ENCODE measurements at places on chromosomes 7 and 10.

- no peak for DNase-seq
- H3K27me3 ChIP-seq: peaks cover 9% of the 10 kb centered on the region
- no peak overlapping the region for H3K4me3 ChIP-seq
- H3K27ac ChIP-seq: no peak overlapping the region
- H3K36me3 ChIP-seq: peaks cover 18% of the 10 kb centered on the region
- no peaks in the 10 kb centered on the region for H3K4me1 ChIP-seq
Measured at GRCh38 chr10:76257816-76258215, 826.4 kb downstream of the LRMDA start.

DNA sequence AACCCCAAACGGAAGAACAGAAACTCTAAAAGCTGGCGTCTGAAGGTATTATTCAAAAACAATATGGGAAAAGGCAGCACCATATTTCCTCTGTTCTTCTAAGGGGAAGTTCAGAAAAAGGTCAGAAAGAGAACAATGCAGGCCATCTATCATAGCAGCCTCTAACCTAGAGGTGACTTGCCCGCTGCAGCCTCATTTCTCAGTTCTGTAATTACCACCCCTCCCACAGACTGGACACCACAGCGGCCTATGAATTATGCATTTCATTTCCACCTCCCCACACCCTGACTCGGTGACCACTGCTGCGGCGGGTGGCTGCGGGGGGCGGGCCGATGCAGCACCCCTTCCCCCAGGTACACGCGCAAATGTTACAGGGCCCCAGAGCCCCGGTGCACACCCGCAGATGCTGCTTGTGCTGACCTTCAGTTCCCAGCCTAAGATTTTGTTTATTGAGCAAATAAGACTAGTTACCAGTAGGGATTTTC, 125.5 kb downstream of the CLEC2L start:
- no peak overlapping the region for H3K27ac ChIP-seq
- H3K27me3 ChIP-seq: no peaks in the 10 kb centered on the region
- H3K4me1 ChIP-seq: peaks cover 42% of the 10 kb centered on the region
- DNase-seq: no peak

- peak; percentile 25 for DNase-seq
- no peaks in the 10 kb centered on the region for H3K27me3 ChIP-seq
- no peak overlapping the region for H3K4me3 ChIP-seq
- H3K27ac ChIP-seq: peak overlapping the region; percentile 84
- H3K36me3 ChIP-seq: no peaks in the 10 kb centered on the region
Measured at GRCh38 chr10:13717936-13718772, 131.4 kb downstream of the PRPF18 start.

GRCh38 chr10:87794285-87794684, 23.7 kb downstream of the ATAD1 start:
- no peak for DNase-seq
- peaks cover 25% of the 10 kb centered on the region for H3K4me1 ChIP-seq
- 0 out of 2 replicates have a peak overlapping the region, but pooled peaks have one; percentile 48 for H3K27ac ChIP-seq
- no peak overlapping the region for H3K4me3 ChIP-seq
- H3K36me3 ChIP-seq: peaks cover 41% of the 10 kb centered on the region

- DNase-seq: no peak
- peak overlapping the region; percentile 62 for H3K27ac ChIP-seq
- no peaks in the 10 kb centered on the region for H3K36me3 ChIP-seq
Measured at GRCh38 chr7:133770863-133771492, 356.2 kb upstream of the LRGUK start.

DNA sequence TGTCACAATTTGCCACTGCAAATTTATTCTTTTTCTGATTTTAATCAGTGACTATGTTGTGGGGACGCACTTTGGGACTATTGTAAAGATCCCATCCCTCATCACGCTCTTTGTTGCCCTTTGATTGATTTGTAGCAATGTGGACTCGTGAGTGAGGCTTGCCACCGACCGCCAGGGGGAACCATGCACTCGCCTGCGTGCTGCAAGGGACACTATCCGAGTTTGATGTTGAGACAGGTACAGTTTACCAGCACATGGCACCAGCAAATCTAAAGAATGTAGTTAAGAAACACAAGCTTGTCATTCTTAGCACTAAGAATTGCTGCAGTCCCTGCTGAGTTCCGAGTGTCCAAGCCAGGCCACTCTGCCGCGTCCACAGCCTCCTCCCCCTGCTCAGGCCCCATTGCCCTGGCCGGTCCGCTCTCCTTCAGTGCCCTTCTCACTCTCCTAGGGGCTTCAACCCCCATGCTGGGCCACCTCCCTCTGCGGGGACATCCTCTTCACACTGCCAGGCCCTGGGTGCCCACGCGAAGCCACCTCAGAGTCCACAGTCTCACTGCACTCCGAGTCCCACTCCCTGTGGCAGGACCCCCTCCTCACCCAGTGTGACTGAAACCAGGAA, 2.0 kb upstream of the SFTPA2 start:
- H3K27ac ChIP-seq: no peak overlapping the region
- peak; percentile 74 for DNase-seq
- H3K4me3 ChIP-seq: peak overlapping the region; percentile 50
- peaks cover 6% of the 10 kb centered on the region for H3K4me1 ChIP-seq
- peaks cover 10% of the 10 kb centered on the region for H3K27me3 ChIP-seq

DNA sequence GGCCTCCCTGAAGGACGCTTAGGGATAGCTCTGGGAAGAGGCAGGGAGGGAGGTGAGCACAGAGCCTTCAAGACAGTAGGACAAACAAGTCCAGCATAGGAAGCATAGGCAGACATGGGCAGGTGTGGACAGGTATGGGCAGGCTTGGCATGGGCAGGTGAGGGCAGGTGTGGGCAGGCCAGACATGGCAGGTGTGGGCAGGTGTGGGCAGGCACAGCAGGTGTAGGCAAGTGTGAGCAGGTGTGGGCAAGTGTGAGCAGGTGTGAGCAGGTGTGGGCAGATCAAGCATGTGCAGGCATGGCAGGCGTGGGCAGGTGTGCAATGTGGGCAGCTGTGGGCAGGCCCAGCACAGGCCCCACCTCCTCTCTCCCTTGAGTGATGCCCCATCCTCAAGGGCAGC, 148.8 kb upstream of the ZMIZ1 start:
- peaks cover 61% of the 10 kb centered on the region for H3K4me1 ChIP-seq
- H3K27ac ChIP-seq: no peak overlapping the region
- no peak overlapping the region for H3K4me3 ChIP-seq
- H3K27me3 ChIP-seq: peaks cover 4% of the 10 kb centered on the region

DNA sequence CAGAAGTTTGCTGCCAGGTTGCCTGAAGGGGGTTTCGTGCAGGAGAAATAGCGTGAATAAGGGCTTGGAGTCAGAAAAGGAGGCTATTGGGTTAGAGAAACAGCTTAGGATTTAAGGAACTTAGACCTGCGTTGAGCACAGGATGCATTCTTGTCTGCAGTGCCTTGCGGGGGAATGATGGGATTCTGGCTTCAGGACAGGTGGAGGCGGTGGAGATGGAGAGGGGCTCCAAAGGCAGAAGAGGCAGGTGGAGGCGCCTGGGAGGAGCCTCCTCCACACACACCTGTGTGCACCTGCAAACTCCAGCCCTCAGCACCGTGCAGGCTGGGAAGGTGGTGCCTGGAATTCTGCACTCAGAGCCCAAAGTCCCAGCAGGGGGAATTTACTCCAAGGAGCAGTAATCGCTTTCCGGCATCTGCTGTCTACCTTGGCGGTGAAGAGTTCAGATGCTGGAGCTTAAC, 1.8 kb downstream of the CLIP2 start:
- DNase-seq: peak; percentile 32
- H3K4me3 ChIP-seq: peak overlapping the region; percentile 70
- peaks cover 5% of the 10 kb centered on the region for H3K27me3 ChIP-seq
- H3K36me3 ChIP-seq: peaks cover 7% of the 10 kb centered on the region
- H3K27ac ChIP-seq: no peak overlapping the region
- peaks cover 61% of the 10 kb centered on the region for H3K4me1 ChIP-seq

DNA sequence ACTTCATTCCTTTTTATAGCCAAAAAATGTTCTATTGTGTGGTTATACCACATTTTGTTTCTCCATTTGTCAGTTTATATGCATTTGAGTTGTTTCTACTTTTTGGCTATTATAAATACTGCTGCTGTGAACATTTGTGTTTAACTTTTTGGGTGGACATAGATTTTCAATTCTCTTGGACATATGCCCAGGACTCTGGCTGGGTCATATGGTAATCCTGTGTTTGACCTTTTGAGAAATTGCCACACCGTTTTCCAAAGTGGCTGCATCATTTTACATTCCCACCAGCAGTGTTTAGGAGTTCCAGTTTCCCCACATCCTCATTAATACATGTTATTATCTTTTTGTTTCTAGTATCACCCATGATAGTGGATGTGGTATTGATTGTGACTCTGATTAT, 39.4 kb downstream of the CSGALNACT2 start:
- no peaks in the 10 kb centered on the region for H3K27me3 ChIP-seq
- peaks cover 3% of the 10 kb centered on the region for H3K4me1 ChIP-seq
- DNase-seq: no peak
- H3K27ac ChIP-seq: no peak overlapping the region
- no peak overlapping the region for H3K4me3 ChIP-seq

GRCh38 chr7:102849538-102849937, 63.3 kb upstream of the LRRC17 start:
- H3K36me3 ChIP-seq: no peaks in the 10 kb centered on the region
- no peak overlapping the region for H3K4me3 ChIP-seq
- no peaks in the 10 kb centered on the region for H3K27me3 ChIP-seq
- no peaks in the 10 kb centered on the region for H3K4me1 ChIP-seq
- DNase-seq: no peak

- H3K4me3 ChIP-seq: no peak overlapping the region
- H3K4me1 ChIP-seq: peaks cover 29% of the 10 kb centered on the region
- H3K36me3 ChIP-seq: peaks cover 15% of the 10 kb centered on the region
- H3K27me3 ChIP-seq: no peaks in the 10 kb centered on the region
- H3K27ac ChIP-seq: no peak overlapping the region
- DNase-seq: no peak
Measured at GRCh38 chr7:52447581-52448180, 587.8 kb upstream of the POM121L12 start.

GRCh38 chr7:2083362-2083761, 149.4 kb downstream of the MAD1L1 start:
- peak overlapping the region; percentile 49 for H3K27ac ChIP-seq
- no peak for DNase-seq
- H3K4me1 ChIP-seq: peaks cover 6% of the 10 kb centered on the region
- H3K4me3 ChIP-seq: no peak overlapping the region

DNA sequence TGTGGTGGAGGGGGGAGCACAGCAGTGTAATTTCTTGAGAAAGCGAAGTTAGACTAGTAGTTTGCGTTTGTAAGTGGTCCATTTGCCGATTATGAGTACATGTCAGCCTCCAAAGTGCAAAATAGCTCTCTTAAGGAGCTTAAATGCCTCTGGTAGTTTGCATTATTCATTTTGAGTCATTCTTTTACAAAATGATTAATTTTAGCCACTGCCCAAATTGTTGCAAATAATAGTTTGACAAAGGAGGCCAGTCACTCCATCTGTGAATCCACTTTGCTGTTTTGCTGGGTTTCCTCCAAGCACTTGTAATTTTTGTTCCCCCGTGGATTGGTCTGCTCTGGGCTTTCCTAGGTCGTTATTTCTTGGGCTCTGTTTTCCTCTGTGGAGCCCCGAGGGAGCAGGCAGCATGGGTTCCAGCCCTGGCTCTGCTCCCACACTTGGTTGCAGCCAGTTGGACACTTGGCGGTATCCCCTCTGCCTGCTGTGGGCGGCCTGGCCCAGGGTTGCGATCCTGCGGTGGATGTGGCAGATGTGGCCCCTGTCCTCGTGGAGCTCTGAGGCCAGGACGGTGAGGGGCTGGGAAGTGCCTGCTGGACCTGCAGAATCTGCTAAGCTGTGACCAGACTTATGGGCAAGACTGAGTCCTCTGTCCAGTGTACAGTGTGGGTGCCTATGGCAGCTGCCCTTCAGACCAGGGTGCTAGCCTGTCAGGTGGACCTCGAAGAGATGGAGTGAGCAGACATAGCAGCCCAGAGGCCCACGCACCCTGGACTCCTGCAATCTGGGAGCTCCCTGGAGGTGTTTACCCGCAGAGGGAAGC, 129.1 kb upstream of the BTBD16 start:
- H3K36me3 ChIP-seq: peaks cover 21% of the 10 kb centered on the region
- H3K27me3 ChIP-seq: no peaks in the 10 kb centered on the region
- no peak overlapping the region for H3K4me3 ChIP-seq
- DNase-seq: no peak
- no peak overlapping the region for H3K27ac ChIP-seq
- peaks cover 13% of the 10 kb centered on the region for H3K4me1 ChIP-seq

DNA sequence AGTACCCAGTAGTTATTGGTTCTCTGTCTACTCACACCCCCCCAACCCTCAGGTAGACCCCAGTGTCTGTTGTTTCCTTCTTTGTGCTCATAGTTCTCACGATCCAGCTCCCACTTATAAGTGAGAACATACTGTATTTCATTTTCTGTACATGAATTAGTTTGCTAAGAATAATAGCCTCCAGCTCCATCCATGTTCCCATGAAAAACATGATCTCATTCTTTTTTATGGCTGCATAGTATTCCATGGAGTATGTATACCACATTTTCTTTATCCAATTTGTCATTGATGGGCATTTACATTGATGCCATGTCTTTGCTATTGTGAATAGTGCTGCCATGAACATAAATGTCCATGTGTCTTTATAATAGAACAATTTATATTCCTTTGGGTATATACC, 2.6 kb upstream of the FRMPD2 start:
- H3K4me1 ChIP-seq: peaks cover 9% of the 10 kb centered on the region
- H3K36me3 ChIP-seq: peaks cover 11% of the 10 kb centered on the region
- no peak overlapping the region for H3K4me3 ChIP-seq
- H3K27me3 ChIP-seq: no peaks in the 10 kb centered on the region
- no peak for DNase-seq
- no peak overlapping the region for H3K27ac ChIP-seq

DNA sequence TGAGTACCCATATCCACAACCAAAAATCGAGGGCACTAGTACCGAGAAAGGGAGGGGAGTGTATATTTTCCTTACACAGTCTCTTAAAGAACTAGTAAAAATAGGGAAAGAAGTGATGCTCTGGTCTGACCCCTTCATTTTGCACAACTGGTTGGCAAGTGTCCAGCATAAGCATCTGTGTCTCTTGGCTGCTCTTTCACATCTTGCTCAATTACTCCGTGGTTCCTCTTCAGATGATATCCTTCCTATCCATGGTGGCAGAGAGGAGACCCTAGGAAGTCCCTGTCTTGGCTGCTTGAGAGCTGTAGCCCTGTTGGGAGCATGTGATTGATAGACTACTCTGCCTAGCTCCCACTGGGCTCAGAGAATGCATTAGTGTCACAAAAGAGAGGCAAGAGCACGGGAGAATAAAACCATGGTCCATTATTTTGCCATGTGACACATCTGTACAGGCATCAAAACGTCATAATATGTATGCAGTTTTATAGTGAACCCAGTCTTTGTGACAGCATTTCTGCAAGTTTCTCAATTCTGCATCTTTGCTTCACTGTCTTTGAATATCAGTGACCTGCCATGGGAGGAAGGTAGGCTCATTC, 111.8 kb upstream of the ANKRD1 start:
- no peak for DNase-seq
- H3K4me1 ChIP-seq: peaks cover 23% of the 10 kb centered on the region
- H3K27me3 ChIP-seq: peaks cover 4% of the 10 kb centered on the region
- no peaks in the 10 kb centered on the region for H3K36me3 ChIP-seq
- no peak overlapping the region for H3K27ac ChIP-seq

GRCh38 chr7:157682946-157683746, 346.3 kb downstream of the DNAJB6 start:
- DNase-seq: no peak
- H3K4me3 ChIP-seq: peak overlapping the region; percentile 66
- H3K27ac ChIP-seq: no peak overlapping the region
- peaks cover 27% of the 10 kb centered on the region for H3K4me1 ChIP-seq

All from WTC11 (cell line).